Kidney epithelial cell (primary cell): ENCODE measurements at places on chromosomes 13 and 19. TPM values are rescaled to one million over a fixed set of nuclear protein-coding genes. Genes with fewer than 3 reads are reported as not detected.

The ZNF225 gene
- total RNA-seq: 1.9 and 2.2 TPM in 2 replicates

The KLK7 gene
- total RNA-seq: 18.7 and 18.8 TPM in 2 replicates

The RAB3D gene
- 19.6 and 19.8 TPM in 2 replicates for total RNA-seq

The CYP4F3 gene
- total RNA-seq: not detected in 2 replicates

The SLC10A2 gene
- not detected in 2 replicates for total RNA-seq

The ZNF586 gene
- total RNA-seq: 9.0 and 10.9 TPM in 2 replicates

The S1PR4 gene
- total RNA-seq: not detected in 2 replicates

The S1PR2 gene
- total RNA-seq: 8.3 and 9.4 TPM in 2 replicates

The GPX4 gene
- 538 and 611 TPM in 2 replicates for total RNA-seq

The ATP4A gene
- total RNA-seq: not detected in 2 replicates

The PEX11G gene
- 5.5 and 8.9 TPM in 2 replicates for total RNA-seq

The ZNF235 gene
- total RNA-seq: 2.2 and 3.9 TPM in 2 replicates

The PSG3 gene
- total RNA-seq: not detected in 2 replicates

The GPR4 gene
- total RNA-seq: 0.07 TPM in 1 of 2 replicates, not detected in the other

DNA sequence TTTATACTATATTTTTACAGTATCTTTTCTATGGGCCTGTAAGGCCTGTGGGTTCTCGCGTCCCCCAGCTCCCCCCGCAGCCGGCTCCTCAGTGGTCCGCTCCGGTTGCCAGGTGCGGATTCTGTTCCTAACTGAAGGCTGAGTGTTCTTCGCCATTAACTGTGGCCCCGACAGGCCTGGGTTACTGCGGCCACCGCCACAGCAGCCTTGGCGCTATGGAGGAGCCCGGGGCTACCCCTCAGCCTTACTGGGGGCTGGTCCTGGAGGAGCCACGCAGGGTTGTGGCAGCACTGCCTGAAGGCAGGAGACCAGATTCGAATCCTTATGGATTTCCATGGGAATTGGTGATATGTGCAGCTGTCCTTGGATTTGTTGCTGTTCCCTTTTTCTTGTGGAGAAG is 45.8 kb downstream of the SPRYD7 start:
- DNase-seq: no peak

DNA sequence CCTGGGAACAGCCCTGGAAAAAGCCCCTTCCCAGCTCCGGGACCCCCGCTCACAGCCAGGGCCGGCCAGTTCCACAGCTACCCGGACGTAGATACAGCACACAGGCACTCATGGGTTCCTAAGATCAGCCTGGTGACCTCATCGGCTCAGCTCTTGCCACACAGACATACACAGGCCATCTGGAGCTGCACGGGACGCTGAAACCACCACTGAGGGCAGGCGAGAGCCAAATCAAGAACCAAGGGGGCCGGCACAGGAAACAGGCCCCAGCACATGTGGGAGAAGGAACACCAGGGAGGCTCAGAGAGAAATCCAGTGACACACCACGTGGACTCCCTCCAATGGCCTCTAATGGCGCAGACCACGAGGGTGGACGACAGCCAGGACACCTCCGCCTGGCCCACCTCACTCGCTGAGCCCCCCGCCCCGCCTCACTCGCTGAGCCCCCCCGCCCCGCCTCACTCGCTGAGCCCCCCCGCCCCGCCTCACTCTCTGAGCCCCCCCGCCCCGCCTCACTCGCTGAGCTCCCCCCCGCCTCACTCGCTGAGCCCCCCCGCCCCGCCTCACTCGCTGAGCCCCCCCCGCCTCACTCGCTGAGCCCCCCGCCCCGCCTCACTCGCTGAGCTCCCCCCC is 69.7 kb upstream of the C13orf46 start:
- DNase-seq: no peak

DNA sequence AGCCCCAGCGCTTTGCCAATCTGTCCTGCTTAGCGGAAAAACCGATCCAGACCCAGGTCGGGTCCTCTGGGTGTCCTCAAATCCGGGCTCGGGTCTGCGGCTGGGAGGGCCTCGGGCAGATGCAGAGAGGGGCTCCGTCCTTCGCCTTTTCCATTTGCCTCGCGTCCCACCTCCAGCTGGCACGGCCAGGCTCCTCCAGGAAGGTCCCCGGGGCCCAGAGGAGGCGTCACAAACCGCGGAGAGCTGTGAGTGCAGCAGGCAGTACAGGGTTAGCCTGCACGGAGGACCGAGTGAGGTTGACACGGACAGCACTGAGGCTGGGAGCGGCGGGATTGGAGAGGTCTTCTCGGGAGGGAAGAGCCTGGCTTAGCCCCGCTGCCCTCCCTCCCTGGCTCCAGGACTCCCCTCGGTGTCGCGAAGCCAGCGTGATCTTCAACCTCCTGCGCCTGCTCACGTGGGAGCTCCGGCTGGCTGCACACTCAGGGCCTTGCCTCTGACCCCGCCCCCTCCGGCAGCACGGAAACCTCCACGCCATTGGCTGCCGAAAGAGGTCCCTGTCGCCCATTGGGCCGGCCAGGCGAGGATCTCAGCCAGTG is 2.8 kb upstream of the IFNL2 start:
- no peak for DNase-seq

DNA sequence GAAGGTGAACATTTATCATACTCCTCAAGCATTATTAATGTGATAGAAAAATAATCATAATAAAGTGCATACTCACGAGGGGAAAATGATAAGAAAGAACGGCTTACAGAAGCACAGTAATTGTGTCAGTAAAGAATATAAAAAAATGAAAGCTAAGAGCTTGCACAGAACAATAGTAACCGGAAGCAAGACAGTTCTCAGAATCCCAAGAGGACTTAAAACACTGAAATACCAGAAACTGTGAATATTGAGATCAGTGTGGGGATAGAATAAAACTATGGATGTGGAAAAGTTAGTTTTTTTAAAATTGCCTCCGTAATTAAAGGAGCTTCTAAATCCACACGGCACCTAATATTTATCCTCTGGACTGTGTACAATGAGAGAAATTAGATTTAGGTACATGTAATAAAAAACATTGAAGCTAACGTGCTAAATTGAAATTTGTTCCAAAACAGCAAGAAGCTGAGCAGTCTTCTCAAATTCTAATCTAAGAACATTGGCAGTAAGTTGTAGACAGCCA is 482.7 kb downstream of the SLITRK6 start:
- DNase-seq: no peak

DNA sequence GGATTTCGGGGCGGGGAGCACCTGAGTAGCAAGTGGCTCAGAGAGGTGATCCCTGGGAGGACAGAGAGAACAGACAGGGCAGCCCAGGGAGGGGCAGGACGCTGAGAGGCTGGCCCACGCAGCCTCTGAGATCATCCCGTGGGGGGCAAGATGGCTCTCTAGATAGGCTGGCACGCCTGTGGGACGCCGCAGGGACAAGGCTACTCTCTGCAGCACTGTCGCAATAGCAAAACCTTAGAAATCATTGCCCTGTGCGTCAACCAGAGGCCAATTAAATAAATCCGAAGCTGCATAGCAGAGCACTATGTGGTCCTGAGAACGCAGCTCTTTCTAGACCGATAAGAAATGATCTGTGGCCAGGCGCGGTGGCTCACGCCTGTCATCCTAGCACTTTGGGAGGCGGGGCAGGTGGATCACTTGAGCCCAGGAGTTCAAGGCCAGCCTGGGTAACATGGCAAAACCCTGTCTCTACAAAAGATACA is 5.1 kb downstream of the PEX11G start:
- DNase-seq: no peak

DNA sequence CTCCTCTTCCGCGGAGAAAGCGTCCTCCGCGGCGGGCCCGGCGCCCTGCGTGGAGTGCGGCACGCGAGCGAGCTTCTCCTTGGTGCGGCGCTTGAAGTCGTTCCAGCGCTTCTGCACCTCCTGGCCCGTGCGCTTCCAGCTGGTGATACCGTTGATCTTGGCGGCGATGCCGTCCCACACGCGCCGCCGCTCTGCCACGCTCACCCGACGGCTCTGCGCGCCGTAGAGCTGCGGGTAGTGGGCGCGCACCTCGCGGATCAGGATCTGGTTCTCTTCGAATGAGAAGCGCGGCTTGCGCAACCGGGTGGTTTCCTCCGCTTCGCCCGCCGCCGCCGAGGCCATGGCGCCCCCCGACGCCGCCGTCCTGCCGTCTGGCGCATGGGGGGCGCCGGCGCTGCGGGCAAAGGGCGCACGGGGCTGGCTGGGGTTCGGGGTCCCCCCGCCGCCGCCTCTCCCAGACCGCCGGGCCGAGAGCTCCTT is 941 bp downstream of the MYPOP start:
- DNase-seq: no peak

GRCh38 chr13:20441056-20441455 is 84.6 kb downstream of the CRYL1 start:
- no peak for DNase-seq

- no peak for DNase-seq
Observed at GRCh38 chr13:60857698-60858097, 460.7 kb downstream of the TDRD3 start.

- DNase-seq: no peak
Observed at GRCh38 chr13:80235967-80236302, 105.0 kb downstream of the SPRY2 start.

DNA sequence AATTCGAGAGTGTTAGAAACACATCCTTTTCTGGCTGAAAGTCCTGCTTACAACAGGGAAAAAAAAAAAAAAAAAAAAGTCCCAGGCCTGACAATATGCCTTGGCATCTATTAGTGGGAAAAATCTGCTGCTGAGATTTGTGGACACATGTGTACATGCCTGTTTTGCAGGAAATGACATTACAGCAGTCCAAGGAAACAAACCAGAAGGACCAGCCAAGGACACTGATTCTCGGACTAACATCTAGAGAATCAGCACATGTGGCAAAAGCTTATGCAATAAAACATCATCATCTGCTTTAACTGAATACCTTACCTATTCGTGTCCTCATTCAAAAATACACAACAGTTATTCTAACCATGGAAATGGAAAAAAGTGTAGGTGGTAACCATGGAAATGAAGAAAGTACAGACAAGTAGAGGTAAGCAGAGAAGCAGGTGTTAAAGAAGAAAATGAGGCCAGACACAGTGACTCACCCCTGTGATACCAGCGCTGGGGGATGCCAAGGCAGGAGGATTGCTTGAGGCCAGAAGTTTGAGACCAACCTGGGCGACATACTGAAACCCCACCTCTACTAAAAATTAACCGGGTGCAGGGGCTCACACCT is 9.4 kb upstream of the DPY19L3 start:
- DNase-seq: no peak

DNA sequence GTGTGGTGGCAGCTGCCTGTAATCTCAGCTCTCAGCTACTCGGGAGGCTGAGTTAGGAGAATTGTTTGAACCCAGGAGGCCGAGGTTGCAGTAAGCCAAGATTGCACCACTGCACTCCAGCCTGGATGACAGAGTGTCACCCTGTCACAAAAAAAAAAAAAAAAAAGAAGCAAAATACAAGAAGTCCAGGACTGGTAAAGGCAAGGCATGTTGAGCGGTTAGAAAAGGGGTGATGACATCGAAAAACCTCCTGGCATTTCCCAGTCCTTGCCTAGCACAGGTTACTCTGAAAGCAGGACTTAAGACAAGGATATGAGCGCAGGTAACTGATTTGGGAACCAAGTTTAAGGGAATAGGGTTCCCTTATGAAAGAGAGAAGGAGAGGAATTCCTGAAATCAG is 2.5 kb upstream of the LILRB4 start:
- no peak for DNase-seq

- DNase-seq: no peak
Observed at GRCh38 chr13:22061806-22062391, 391.0 kb downstream of the FGF9 start.

DNA sequence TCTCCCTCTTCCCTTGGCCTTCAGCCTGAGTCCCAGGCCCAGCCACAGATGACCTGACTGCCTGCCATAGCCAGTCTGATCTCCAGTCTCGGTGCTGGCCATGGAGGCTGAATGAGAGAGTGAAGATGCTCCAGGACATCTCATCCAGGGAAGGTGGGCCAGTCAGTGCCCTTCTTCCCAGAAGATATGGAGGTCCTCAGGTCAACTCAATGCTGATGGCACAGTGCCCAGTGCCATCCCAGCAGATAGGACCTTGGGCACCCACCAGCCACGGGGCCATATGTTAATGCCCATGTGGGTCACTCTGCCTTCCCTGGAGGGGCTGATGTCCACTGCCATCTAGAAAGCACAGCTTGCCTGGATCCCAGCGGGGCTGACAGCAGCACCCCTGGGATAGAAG is 7.2 kb downstream of the VSTM2B start:
- no peak for DNase-seq

DNA sequence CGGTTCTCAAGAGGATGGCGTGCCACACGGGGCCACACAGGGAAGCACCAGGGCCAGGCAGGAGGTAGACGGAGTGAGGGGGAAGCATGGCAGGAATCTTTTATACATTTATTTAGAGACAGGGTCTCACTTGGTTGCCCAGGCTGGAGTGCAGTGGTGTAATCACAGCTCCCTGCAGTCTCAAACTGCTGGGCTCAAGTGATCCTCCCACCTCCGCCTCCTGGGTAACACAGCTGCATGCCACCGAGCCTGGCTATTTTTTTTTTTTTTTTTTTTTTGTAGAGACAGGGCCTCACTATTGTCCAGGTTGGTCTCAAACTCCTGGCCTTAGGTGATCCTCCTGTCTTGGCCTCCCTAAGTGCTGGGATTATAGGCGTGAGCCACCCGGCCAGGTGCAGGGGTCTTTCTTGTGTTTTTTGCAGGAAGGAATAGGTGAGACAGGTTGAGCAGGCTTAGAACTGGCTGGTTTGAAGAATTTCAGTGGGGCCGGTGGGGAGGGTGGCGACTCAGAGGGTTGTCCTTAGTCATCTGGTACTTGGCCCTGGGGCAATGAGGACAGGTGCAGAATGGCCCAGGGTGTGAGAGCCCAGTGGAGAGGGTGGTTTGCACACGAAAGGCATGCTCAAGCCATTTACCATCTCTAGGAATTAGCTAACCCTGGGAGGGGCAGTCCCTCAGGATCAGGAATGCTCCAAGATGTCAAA is 7.6 kb downstream of the SSC5D start:
- no peak for DNase-seq

DNA sequence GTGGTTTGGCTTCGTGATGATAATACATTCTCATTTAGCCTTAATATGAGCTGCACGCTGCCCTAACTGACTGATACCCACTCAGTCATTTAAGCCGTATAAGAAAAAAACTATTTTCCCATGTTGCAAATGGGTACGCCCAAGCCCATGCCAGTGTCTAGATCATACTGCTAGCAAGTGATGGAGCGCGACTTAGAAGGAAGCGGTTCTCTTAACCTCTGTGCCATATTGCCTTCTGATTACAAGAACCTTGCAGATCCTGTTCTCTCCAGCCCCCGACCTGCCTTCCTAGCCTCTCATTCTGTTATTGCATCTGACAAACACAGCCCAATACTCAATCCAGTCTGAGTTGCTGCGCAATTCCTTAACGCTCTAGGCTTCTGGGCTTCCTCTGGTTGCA is 603 bp downstream of the GPALPP1 start:
- no peak for DNase-seq

GRCh38 chr19:16118489-16119033 is 6.9 kb downstream of the RAB8A start:
- no peak for DNase-seq

- no peak for DNase-seq
Observed at GRCh38 chr13:42280537-42280936, 8.6 kb downstream of the AKAP11 start.

GRCh38 chr19:55169136-55169535 is 2.7 kb upstream of the DNAAF3 start:
- DNase-seq: no peak

DNA sequence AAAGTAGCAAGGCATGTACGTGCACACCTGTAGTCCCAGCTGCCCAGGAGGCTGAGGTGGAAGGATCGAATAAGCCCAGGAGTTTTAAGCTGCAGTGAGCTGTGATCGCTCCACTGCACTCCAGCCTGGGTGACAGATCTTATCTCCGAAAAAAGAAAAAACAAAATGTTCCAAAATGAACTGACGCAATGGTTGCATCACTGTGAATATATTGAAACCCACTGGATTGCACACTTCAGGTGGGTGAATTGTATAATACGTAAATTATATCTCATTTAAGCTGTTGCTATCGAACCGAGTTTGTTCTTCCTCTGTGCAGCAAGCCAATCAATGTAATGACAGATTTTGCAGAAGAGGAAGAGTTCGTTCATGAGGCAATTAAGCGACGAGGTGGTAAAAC is 1.6 kb upstream of the CASP14 start:
- DNase-seq: no peak
